ENCODE measurements at places on chromosomes 4 and X.

DNA sequence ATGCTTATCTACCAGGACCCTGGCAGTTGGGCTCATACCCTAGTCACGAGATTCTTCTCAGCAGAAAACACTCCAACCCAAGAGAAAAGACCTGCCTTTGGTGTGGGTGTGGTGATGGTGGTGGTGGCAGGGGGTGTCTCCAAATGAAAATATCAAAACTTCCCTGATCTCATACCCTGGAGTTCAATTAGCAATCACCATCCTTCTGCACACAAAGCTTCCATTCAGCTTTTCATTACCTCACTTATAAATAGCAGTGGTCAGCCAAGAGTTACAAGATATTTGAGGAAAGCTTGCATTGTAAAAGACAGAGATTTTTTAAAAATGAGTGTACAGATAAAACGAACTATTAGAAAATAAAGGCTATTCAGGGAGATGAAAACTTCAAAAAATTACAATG, 580.8 kb upstream of the MAGEB2 start:
- DNase-seq, result no peak

- DNase-seq, result no peak
These were observed 61.5 kb upstream of the FAM241A start for GRCh38 chr4:112083587-112084347.

DNA sequence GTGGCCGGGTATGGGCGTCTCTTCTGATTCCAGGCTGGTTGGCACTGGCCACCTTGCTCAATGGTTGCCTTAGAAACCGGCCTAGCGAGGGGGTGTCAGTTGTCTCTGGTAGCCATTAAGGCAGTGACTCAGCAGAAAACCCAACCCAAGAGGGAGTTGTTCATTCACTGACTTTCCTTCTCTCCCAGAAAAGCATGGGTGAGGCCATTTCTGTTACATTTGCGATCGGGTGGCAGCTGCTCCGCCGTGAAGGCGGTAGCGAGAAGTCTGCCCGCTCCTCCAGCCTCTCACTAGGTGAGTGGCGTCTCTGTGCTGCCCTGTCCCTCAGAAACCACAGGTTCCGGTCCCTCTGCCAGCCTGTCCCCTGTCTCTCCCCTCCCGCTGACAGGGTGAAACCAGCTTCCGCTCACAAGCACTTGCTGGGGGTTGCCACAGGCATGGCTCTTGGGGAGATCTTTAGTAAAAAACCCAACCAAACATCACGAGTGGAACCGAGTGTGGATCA, 17.4 kb downstream of the IRAK1 start:
- peak; percentile 41 for DNase-seq

DNA sequence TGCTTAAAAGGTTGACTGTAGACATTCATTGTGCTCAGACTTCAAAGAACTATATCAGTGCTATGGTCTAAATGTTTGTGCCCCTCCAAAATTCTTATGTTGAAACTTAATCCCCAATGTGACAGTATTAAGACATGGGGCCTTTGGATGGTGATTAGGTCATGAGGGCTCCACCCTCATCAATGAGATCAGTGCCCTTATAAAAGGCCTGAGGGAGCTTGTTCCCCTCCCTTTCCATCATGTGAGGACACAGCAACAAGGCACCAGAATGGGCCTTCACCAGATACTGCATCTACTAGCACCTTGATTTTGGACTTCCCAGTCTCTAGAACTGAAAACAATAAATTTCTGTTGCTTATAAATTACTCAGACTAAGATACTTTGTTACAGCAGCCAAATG, 28.3 kb downstream of the CLOCK start:
- DNase-seq, result no peak
